Right lung (tissue), 10 donors: ENCODE measurements at places on chromosomes 12 and 14. TPM values are rescaled to one million over a fixed set of nuclear protein-coding genes. Genes with fewer than 3 reads are reported as not detected.

DNAJC22 gene
- 5.3 TPM for polyA plus RNA-seq

GRCh38 chr14:81400202-81400678 lies at the start of gene STON2:
STON2 (minus strand) TSS chr14:81400324; CDS start chr14:81398382, 1,942 bp downstream.
- DNase-seq: no peak

DNA sequence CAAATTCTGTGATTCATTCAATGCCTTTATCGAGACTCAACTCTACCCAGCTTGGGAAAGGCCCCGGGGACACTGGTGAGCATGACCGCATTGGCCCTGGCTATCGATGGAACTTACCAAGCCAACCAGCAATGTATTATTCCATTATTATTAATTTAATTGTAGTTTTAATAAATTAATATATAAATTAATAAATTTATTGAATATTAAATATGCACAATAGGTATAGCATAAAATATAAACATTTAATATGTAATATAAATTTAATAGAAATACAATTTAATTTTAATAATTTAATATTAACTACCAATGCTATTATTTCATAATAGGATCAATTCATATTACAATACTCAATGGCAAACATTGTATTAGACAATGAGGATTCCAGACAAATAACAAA lies 163.4 kb downstream of the DPF3 start:
- DNase-seq: no peak

FSCB gene
- not detected for polyA plus RNA-seq

DNA sequence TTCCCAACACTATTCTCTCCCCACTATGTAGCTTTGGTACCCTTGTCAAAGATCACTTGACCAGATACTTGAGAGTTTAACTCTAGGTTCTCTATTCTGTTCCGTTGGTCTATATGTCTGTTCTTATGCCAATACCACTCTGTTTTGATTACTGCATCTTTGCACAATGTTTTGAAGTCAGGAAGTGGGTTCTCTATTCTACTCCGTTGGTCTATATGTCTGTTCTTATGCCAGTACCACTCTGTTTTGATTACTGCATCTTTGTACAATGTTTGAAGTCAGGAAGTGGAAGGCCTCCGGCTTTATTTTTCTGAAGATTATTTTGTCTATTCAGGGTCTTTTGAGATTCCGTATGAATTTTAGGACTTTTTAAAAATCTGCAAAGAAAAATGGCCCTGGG lies 2.7 kb upstream of the NDUFA12 start:
- DNase-seq: no peak

LRR1 gene
- 11.7 TPM for polyA plus RNA-seq

GRCh38 chr12:114476159-114476558 lies 70.2 kb upstream of the TBX5 start:
- DNase-seq: no peak

GRCh38 chr14:33958605-33959226 lies 7.8 kb upstream of the EGLN3 start:
- no peak for DNase-seq

FGF23 gene
- not detected for polyA plus RNA-seq

GRCh38 chr12:38501991-38502390 lies 185.4 kb downstream of the ALG10B start:
- DNase-seq: no peak

- no peak for DNase-seq
These were observed 3.8 kb upstream of the KRT86 start for GRCh38 chr12:52270541-52271070.

- DNase-seq: no peak
These were observed 6.4 kb downstream of the EDDM3A start for GRCh38 chr14:20751963-20752562.

DNA sequence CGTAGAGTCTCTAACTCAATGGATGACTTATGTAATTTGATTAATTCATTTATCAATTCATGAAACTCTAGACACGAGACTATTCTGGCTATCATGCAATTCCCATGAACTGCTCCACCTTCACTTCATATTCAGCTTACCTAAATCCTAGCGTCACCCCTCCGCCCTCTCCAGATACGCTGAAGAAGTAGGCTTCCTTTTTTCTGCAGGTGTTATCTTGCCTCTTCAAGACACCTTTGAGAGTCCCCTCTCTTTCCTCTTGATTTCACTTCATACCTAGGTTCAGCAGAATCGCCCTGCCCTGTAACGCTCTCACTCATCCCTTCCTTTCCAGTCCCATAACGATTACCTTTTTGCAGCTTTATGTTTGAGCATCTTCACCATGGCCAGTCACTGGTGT lies 4.0 kb upstream of the RNASE4 start:
- DNase-seq: no peak

- no peak for DNase-seq
These were observed 18.1 kb downstream of the PPM1H start for GRCh38 chr12:62916632-62917425.

- no peak for DNase-seq
These were observed 390.3 kb downstream of the DIO2 start for GRCh38 chr14:79820866-79821535.

- DNase-seq: no peak
These were observed 5.3 kb downstream of the NUAK1 start for GRCh38 chr12:106133136-106134087.

CPNE6 gene
- not detected for polyA plus RNA-seq

DNA sequence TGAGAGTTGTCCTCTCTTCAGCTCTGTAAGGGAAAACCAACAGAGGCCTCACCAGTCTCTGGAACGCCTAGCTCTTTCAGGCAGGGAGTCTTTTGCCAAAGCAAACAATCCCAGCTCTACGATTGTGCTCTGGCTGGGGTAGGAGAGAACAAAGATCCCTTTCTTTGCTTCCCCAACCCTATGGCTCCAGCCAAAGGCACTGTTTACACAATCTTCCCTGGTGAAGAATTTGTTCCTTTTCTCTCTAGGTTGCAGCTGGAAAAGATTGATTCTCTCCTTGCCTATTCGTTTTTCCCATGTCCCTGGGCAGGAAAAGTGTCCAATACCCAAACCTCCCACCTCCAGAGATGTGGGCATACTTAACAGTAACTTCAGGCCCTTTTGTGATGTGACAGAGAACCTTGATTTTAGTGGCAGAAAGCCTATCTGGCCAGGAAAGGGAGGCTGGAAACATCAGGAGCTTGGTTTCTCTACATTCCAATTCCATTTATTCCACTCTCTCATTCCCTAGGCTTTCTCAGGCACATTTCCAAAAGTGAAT lies 16.8 kb downstream of the ATP5MC2 start:
- DNase-seq: peak; percentile 25

GRCh38 chr12:132150780-132151144 lies 6.5 kb downstream of the NOC4L start:
- no peak for DNase-seq

GRCh38 chr14:61401461-61401860 lies 80.1 kb downstream of the PRKCH start:
- DNase-seq: no peak

DNA sequence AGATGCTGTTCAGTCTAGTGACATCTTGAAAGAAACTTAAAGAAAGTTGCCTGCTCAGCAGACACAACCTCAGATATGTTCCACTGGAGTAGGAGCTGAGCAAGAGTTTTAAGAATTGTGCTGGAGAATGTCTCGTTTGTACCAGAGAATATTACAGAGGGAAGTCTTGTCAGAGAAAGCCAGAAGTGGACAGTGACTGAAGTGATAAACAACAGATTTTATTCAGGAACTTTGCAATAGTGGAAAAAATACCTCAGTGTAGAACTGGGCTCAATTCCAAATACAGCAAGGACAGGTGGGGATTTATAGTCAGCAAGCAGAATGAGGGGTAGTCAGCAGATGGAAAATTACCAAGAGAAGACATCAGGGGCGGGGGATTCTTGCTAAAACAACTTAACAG lies 18.6 kb downstream of the ZDHHC17 start:
- DNase-seq: no peak
